Stimulated activated CD4-positive, alpha-beta T cell treated with anti-CD3 and anti-CD28 coated beads, Interleukin-2, amount 100 ng/mL, for 24 hours (primary cell): ENCODE measurements at places on chromosomes 3 and 15.

DNA sequence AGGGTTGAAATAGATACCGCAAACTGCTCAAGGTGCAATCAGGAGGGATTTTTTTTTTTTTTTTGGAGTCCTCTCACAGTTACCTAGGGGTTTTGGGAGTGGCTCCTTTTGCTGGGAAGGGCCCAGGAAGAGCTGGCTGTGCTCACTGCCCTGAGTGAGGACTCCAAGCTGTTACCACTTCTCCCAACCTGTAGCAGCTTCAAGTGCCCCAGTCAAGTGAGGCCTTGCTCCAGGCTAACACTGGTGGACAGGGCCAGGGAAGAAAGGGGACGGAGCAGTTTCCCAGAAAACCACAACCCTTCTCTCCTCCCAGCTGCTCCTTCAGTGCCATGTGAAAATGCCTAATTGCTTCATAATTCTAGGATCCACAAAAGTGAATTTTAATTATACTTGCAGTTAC is 274.3 kb downstream of the SUCLG2 start:
- DNase-seq, result no peak

DNA sequence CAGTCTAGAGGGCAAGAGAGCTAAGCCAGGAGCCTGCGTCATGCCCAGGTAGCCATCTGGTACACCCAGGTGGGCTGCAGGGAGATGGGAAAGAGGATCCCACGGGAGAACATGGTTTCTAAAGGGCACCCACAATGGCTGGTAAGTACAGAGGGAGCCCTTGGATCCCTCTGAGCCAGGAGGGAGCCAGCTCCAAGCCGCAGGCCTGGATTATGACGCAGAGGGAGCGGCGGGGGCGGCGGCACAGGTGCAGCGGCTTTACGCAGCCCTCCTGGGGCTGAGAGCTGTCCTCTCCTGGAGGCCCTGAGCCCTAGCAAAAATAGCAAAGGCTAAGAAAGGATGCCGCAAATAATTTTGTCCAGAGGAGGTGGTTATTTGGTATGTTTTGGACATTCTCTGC is 2.8 kb downstream of the CAV3 start:
- DNase-seq, result no peak

- no peak for DNase-seq
Observed at GRCh38 chr3:184756151-184757021, 44.5 kb upstream of the MAGEF1 start.

DNA sequence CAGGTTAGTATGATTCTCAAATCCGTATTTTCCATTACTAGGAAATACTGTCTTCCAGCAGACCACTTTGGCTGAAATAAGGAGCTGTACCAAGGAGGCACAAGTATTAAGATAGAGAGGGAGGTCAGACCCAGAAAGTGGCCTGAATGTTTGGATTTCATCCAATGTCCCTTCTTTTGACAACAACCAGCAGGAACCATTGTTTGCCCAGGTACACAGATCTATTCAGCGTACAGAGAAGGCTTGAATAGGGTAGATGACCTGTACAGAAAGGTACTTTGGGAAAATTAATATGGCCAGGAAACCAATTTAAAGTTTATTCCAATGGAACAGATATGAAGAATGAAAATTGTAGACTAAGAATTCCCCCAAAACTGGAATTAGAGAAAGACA is 12.6 kb downstream of the MTHFS start:
- no peak for DNase-seq

GRCh38 chr3:144031938-144032337 is 60.3 kb downstream of the DIPK2A start:
- DNase-seq, result no peak

DNA sequence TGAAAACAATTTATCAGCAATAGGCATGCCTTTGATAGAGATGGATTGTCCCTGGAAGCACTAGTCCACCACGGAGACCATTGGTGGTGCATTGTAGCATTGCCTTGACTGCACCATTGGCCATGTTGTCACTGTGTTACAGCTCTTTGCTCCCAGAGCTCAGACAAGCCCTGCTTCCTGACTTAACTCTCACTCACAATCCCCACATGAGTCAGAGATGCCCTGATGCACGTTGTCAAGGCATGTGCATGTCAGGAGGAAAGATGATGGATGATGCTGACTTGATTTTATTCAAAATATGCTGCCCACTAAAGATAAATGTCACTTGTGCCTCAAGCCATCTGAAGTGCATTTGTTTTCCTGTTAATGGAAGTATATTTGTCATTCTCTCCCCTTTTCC is 266.1 kb downstream of the ARRDC4 start:
- DNase-seq, result no peak

DNA sequence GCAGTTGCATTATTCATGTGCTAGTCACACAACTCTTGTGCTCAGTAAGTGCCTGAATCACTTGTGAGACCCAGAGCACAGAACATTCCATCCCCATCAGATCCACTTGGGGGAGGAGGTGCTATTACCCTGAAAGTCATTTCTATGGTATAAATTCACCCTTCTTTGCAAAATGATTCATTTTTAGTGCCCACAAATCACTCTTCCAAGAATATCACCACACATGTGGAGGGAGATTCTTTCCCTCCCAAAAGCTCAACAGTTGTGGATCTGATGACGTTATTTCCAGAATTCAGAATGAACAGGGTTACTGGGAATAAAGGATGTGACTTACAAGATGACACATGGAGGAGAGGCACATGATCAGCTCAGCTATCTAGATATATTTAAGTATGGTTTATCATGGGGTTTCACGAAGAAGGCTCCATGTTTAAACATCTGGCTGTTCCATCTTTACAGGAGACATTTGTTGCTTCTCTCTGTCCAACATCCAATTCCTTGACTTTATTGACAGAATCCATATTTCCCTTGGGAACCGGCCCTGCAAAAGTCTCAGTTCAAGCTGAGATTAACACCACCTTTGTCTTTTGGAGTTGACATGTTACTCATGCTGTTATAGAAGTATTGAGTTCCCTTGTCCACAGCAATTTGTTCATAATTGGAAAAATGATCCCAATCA is 214.2 kb upstream of the PROK2 start:
- no peak for DNase-seq

- DNase-seq, result no peak
Observed at GRCh38 chr3:176376531-176376930, 820.8 kb downstream of the TBL1XR1 start.

DNA sequence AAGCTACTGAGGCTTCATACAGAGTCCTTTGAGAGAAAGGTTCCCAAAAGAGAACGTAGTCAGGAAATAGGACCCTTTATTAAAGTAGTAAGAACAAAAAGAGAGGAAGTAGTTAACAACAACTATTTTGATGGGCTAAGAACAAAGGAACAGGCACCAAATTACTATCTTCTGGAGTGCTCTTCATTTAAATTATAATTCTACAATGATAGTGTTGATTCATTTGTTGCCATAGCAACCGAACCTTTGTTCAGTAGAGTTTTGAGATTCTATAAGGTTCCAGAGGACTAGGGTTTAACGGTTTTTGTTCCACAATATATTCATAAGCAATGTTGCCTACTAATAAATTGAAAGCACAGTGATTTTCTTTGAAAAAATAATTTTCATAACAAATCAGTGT is 78.8 kb downstream of the CMSS1 start:
- no peak for DNase-seq

DNA sequence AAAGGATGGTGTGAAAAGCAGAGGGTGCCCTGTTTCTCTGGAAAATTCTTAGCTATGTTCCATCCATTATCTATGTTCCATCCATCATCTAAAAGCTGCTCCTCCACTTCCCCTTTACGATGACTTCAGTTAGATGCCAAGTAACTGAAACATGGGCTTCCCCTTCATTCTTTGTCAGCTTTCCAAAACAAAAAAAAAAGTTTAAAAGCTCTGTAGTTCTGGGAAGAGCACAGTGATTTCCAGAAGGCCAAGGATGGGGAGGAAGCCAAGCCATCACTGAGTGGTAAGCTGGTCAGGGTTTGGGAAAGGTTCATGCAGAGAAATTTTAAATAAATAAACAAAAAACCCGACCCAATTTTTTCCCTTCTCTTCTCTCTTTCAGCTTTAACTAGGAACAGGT is 111.5 kb downstream of the CFAP44 start:
- no peak for DNase-seq

- DNase-seq, result no peak
Observed at GRCh38 chr15:57198654-57199291, 177.5 kb upstream of the CGNL1 start.

- DNase-seq, result no peak
Observed at GRCh38 chr3:181292984-181293383, 303.4 kb upstream of the DNAJC19 start.

- DNase-seq, result no peak
Observed at GRCh38 chr3:5321666-5322340, 134.3 kb downstream of the EDEM1 start.

DNA sequence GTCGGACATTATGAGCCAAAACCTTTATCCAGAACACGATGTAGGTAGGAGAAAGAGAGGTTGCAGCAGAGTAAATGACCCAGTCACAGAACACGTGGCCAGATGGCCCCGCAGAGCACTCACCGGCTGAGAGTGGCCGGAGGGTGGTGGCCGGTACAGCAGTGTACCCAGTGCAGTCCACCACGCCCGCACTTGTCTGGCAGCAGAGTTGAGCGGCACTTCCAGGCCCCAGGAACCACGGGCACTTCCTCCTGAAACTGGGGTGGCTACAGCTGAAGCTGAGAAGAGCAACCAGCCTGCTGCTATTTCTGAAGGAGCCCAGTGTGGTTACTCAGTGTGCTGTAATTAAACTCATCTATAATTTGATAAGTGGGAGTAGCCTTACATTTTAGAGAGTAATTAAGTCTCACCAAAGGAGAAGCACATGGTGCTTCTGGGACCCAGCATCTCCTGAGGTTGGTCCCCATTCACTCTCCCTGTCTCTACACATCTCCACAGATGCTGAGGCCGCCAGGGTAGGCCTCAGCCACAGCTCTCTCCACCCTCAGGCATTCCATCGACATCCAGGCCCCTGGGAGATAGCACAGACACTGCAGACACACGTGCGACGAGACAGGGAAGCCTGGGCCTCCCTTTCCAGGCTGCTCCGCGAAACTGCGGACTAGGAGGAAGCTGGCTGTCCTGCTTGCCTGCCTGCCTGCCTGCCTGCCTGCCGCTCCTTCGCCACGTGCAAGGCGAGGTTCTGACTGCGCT is 49.8 kb downstream of the BDH1 start:
- no peak for DNase-seq

DNA sequence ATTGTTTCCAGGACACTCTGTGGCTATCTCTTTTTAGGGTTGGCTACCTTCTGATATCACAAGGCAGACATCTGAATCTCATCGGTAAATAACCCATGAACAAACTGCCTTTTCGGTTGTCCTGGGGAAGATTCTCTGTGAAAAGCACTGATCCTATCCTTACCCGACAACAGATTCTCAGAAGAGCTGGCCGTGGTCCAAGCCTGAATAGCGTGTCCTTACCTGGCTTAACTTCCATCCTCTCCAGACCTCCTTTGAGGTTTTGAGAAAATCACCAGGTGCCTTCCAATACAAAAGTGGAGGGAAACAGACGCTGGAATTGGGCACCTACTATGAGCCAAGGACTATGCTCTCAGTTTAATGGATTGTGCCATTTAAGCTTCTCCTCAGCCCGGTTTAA is 87.4 kb upstream of the ARHGEF3 start:
- DNase-seq, result no peak

GRCh38 chr3:110773413-110773954 is 298.1 kb upstream of the NECTIN3 start:
- no peak for DNase-seq

GRCh38 chr3:69821133-69821532 is 81.9 kb downstream of the MITF start:
- no peak for DNase-seq

DNA sequence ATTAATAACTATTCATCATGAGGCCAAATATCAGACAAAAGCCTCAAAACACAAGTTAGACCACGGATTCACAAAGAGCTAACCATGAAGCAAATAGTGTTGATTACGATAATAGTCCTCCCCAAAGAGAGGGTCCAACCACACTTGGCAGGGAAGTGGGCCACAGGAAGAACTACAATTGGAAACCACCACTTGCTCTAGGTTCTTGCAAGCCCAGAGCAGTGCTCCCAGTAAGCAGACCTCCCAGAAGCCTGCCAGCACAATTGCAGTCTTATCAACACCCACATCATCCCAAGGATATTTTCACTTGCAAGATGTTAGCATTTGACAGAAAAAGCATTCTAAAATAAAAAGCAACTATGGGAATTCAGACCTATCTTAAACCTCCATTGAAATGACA is 11.3 kb downstream of the SETD2 start:
- DNase-seq, result no peak

DNA sequence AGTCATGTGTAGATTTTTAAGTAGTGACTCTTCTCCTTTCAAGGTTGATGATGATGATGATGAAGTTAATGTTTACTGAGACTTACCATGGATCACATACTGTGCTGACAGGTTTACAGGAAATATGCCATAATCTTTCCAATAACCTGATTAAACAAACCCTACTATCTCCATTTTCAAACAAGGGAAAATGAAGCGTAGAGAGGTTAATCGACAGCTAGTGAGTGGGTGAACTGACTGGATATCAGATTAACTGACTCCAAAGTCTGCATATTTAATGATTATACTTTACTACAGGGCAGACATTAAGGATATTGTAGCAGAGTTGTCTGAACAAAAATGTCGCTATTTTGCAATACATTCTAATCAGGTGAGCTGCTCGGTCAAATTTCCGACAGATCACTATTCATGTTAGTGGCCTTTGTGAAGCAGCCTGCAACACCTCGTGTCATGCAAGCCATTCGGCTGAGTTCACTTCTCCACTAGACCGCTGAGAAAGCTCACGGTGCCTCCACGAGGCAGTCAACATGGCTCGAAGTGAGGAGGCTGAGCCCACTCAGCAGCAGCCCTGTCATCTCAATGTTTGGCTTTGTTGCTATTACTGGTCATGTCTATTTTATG is 264.2 kb downstream of the NFKBIZ start:
- DNase-seq, result no peak
